Astrocyte (in vitro differentiated cells and primary cell): ENCODE measurements at places on chromosomes 2 and 18. TPM values are rescaled to one million over a fixed set of nuclear protein-coding genes. Genes with fewer than 3 reads are reported as not detected.

- H3K4me3 ChIP-seq: no peak overlapping the region
- no peaks in the 10 kb centered on the region for H3K36me3 ChIP-seq
These were observed 106.4 kb downstream of the KCNH7 start for GRCh38 chr2:162731917-162732804.

DNA sequence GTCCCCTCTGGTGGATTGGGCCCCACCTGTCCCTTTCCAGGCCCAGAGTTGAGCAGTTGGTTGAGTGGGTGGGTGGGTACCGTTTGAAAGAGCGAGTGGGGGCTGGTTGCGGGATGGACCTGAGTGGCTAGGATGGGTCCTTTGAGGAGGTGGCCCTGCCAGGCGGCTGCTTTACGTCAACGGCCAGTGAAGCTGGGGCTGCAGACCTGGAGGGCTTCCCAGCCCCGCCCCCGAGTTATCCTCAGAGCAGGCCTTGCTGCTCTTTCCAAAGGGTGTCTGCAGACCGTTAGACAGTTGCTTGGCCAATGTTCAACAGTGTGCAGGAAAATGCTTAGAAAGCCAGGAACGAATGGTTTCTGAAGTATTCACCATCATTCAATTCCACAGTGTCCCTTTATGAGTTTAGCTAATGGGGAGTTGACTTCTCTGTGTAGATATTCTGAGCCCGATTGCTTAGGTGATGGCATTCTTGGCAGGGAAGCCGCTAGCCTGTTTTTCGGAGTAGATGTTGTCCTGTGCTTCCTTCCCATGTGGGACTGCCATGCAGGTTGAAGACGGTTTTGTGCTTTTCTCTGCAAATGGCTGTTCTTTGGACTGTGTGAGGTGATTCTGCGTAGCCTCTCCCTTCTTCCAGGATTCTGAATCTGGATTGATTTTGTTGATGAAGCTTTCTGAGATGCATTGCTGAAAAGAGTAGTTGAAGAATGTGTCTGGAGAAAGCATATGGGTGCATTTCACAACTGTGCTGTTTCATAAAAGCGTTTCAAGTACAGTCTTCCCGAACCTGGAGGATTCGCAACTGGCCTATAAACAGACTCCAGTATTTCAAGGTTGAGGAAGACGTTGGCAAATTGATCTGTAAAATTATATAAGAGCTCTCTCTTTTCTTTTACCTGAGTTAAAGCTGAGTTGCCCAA, 45.8 kb downstream of the LDLRAD4 start:
- no peak overlapping the region for H3K4me3 ChIP-seq
- H3K4me1 ChIP-seq: peaks cover 28% of the 10 kb centered on the region
- H3K36me3 ChIP-seq: no peaks in the 10 kb centered on the region
- H3K27me3 ChIP-seq: no peaks in the 10 kb centered on the region
- H3K27ac ChIP-seq: no peak overlapping the region

GRCh38 chr2:53452957-53453748, 314.5 kb upstream of the CHAC2 start:
- no peaks in the 10 kb centered on the region for H3K36me3 ChIP-seq
- no peak overlapping the region for H3K27ac ChIP-seq
- no peak for DNase-seq
- no peak overlapping the region for H3K4me3 ChIP-seq
- no peaks in the 10 kb centered on the region for H3K27me3 ChIP-seq

Gene NYAP2
- total RNA-seq: 0.14 and 0.19 TPM in 2 replicates

GRCh38 chr18:11154368-11154989, 5.1 kb upstream of the PIEZO2 start:
- DNase-seq: peak; percentile 27
- H3K4me3 ChIP-seq: no peak overlapping the region
- no peak overlapping the region for H3K27ac ChIP-seq
- no peaks in the 10 kb centered on the region for H3K4me1 ChIP-seq
- H3K36me3 ChIP-seq: no peaks in the 10 kb centered on the region
- peaks cover 27% of the 10 kb centered on the region for H3K27me3 ChIP-seq

DNA sequence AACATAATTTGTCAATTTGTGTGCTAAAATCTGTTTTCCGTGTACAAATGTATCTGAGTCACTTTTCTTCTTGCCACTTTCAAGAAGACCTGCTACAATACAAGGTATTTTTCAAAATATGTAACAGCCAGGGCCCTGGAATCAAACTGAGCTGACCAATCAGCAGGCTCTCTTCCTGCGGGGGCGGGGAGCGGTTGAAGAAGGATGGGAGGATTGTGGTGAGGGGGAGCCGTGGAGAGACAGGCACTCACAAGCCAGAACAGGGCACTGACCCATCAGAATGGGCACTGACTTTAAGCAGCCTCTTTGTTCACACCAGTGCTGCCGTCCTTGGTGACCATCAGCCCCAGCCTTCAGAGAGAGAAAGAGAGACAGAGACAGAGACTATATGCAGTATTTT, 40.6 kb upstream of the CCNYL1 start:
- DNase-seq: no peak
- H3K4me3 ChIP-seq: no peak overlapping the region
- H3K27ac ChIP-seq: no peak overlapping the region
- no peaks in the 10 kb centered on the region for H3K36me3 ChIP-seq
- H3K27me3 ChIP-seq: no peaks in the 10 kb centered on the region

- H3K4me3 ChIP-seq: no peak overlapping the region
- DNase-seq: peak; percentile 75
- peaks cover under 1% of the 10 kb centered on the region for H3K27me3 ChIP-seq
- peaks cover 16% of the 10 kb centered on the region for H3K4me1 ChIP-seq
- H3K27ac ChIP-seq: no peak overlapping the region
These were observed 3.9 kb upstream of the KLHL29 start for GRCh38 chr2:23381084-23381483.

- DNase-seq: peak; percentile 22
- no peak overlapping the region for H3K27ac ChIP-seq
- H3K4me1 ChIP-seq: peaks cover 7% of the 10 kb centered on the region
- H3K27me3 ChIP-seq: no peaks in the 10 kb centered on the region
- no peaks in the 10 kb centered on the region for H3K36me3 ChIP-seq
These were observed 112.1 kb upstream of the ATP8B1 start for GRCh38 chr18:57915248-57915647.

Gene CYS1
- 3.7 and 4.8 TPM in 2 replicates for total RNA-seq

DNA sequence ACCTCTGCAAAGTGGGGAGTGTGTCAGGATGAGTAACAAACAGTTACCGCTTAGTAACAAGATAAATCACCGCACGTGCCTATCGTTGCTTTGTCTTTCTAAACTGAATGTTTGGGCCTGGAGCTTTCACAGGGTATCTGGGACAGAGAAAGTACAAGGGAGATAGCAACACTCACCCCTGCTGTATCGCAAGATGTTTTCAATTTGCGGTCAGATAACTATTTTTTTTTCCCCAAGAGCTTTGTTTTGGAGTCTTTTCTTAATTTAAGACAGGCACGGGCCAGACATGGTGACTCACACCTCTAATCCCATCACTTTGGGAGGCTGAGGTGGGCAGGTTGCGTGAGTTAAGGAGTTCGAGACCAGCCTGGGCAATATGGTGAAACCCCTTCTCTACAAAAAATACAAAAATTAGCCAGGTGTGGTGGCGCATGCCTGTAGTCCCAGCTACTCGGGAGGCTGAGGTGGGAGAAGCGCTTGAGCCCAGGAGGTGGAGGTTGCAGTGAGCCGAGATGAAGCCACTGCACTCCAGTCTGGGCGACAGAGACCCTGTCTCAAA, 146.6 kb downstream of the GBX2 start:
- H3K4me1 ChIP-seq: no peaks in the 10 kb centered on the region
- no peak for DNase-seq
- H3K36me3 ChIP-seq: no peaks in the 10 kb centered on the region
- H3K27me3 ChIP-seq: no peaks in the 10 kb centered on the region
- no peak overlapping the region for H3K27ac ChIP-seq

Gene FN1
- total RNA-seq: 17,010 and 22,524 TPM in 2 replicates

Gene KIAA2012
- not detected in 2 replicates for total RNA-seq

DNA sequence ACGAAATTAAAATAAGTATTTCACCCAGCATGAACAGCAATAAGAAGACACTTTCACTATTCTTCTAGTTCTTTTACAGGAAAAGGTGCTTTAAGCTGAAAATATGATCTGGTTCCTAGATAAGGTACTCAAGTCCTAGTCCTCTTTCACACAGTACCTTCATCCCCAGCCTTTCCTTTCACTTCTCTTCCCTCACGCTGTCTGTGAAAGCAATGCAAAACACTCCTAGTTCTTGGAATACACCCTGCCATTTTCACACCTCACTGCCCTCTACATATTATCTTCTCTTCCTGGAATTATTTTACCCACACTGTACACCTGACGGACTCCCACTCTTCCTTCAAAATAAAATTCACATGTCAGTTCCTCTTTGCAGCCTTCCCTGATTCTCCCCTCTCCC, 82.9 kb downstream of the DNAH7 start:
- no peaks in the 10 kb centered on the region for H3K27me3 ChIP-seq
- H3K36me3 ChIP-seq: no peaks in the 10 kb centered on the region

DNA sequence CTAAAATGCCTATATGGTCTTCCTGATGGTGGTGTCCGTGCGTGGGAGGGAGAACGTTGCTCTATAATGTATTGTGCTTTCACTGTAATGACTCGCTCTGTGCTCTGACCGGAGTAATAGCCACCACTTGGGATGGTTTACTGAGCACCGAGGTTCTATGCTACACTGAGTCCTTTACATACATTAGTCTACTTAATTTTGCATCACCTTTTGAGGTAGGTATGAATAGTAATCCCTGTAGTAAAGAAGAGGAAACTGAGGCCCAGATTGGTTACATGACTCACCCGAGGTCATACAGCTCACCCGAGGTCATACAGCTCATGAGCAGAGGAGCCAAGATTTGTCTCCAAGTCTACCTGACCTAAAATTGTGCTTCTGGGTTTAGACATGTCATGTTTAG, 79.5 kb downstream of the ARMC9 start:
- H3K36me3 ChIP-seq: peaks cover 42% of the 10 kb centered on the region
- no peak overlapping the region for H3K4me3 ChIP-seq
- H3K27ac ChIP-seq: no peak overlapping the region
- DNase-seq: no peak

DNA sequence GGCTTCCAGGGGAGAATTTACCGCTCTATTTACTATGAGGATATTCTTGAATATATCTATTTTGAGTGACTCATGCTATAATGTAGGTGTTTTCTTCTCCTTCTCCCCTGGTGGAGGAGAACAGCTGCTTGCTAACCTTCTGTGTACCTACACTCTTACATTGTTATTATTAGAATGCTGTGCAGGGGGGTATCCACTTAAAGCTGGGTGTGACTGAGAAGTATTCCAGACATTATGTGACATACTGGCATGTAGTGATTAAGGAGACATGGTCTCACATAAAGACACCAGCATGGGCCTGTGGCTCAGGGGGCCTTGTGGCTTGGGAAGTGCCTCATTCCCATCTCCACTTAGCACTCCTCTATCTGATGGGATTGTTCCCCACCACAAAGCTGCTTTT, 287.9 kb downstream of the PTPRM start:
- no peak overlapping the region for H3K27ac ChIP-seq
- DNase-seq: no peak
- no peak overlapping the region for H3K4me3 ChIP-seq
- H3K4me1 ChIP-seq: peaks cover 3% of the 10 kb centered on the region
- H3K27me3 ChIP-seq: no peaks in the 10 kb centered on the region

Gene NEURL3
- 0.34 and 0.38 TPM in 2 replicates for total RNA-seq

DNA sequence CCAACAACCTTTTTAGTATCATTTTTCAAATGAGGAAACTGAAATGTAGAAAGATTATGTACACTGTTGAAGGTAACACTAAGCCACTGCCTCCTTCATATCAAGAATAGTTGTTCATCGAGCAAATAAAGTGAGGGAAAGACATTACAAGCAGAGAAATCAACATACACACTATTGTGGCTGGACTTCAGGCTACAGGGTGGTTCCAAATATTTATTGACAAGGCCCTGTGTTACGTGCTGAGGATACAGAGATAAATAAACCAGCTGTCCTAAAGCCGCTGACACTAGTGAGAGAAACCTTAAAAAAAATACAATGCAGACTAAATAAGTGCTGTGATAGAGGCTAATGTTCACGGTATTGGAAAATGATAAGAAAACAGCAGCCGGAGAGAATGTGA, 1.9 kb upstream of the LNPK start:
- no peak overlapping the region for H3K27ac ChIP-seq
- H3K4me3 ChIP-seq: no peak overlapping the region
- H3K4me1 ChIP-seq: peaks cover 7% of the 10 kb centered on the region
- no peaks in the 10 kb centered on the region for H3K36me3 ChIP-seq
- no peak for DNase-seq

DNA sequence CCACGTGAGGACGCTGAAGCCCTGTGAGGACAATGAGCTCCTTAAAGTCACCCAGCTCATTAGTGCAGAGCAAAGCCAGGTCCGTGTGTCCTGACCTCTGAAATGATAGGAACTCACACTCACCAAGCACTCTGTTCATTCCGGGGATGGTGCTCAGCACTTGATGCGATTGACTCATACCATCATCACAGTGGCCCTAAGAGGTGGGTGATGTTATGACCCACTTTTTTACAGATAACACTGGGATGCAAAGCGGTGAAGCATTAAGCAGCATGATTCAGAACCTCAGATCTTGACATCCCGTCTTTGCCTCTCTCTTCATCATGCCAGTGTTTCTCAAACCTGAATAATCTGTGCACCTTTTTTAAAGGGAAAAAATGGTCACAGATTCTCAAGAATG, 234.8 kb downstream of the ALPK2 start:
- H3K4me1 ChIP-seq: peaks cover 17% of the 10 kb centered on the region
- H3K27me3 ChIP-seq: no peaks in the 10 kb centered on the region
- no peak overlapping the region for H3K27ac ChIP-seq
- DNase-seq: peak; percentile 76
- H3K4me3 ChIP-seq: no peak overlapping the region

GRCh38 chr2:111535404-111535803, 348.6 kb downstream of the ANAPC1 start:
- peak; percentile 49 for DNase-seq
- H3K4me3 ChIP-seq: no peak overlapping the region
- no peaks in the 10 kb centered on the region for H3K36me3 ChIP-seq
- peaks cover 23% of the 10 kb centered on the region for H3K4me1 ChIP-seq

Gene ODC1
- 85.3 and 119 TPM in 2 replicates for total RNA-seq

DNA sequence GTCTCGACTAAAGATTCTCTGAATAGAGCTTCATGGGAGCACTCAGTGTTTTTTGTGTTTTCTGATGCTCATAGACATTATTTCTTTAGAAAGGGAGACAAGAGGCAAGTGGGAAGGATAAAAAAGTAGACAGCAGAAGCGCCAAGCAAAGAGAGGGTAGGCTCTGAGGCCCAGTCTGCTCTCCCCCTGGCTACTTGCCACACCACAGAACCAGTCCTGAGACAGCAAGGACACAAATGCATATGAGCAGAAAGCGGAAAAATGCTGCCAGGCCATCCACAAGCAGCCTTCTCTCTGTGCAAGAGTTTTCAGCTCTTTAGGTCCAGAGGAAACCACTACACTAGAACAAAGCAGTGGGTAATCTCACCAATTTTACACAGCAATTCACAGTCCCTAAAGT, 285.4 kb downstream of the ZNF521 start:
- H3K36me3 ChIP-seq: no peaks in the 10 kb centered on the region
- DNase-seq: peak; percentile 38
- H3K27ac ChIP-seq: no peak overlapping the region
- H3K4me3 ChIP-seq: no peak overlapping the region
- no peaks in the 10 kb centered on the region for H3K27me3 ChIP-seq

GRCh38 chr2:179107737-179108136, 57.8 kb upstream of the CCDC141 start:
- DNase-seq: peak; percentile 3
- no peak overlapping the region for H3K4me3 ChIP-seq
- H3K27ac ChIP-seq: no peak overlapping the region
- peaks cover 9% of the 10 kb centered on the region for H3K36me3 ChIP-seq
- H3K4me1 ChIP-seq: peaks cover 22% of the 10 kb centered on the region
- no peaks in the 10 kb centered on the region for H3K27me3 ChIP-seq

- no peak overlapping the region for H3K4me3 ChIP-seq
- DNase-seq: no peak
- H3K27ac ChIP-seq: no peak overlapping the region
- no peaks in the 10 kb centered on the region for H3K27me3 ChIP-seq
- no peaks in the 10 kb centered on the region for H3K36me3 ChIP-seq
These were observed 49.7 kb downstream of the CD28 start for GRCh38 chr2:203756161-203756560.

- peaks cover 5% of the 10 kb centered on the region for H3K4me1 ChIP-seq
- no peaks in the 10 kb centered on the region for H3K36me3 ChIP-seq
- H3K27me3 ChIP-seq: peaks cover 37% of the 10 kb centered on the region
These were observed 10.5 kb downstream of the ONECUT2 start for GRCh38 chr18:57445488-57446319.
